ENCODE measurements at places on chromosomes 2 and 18.

DNA sequence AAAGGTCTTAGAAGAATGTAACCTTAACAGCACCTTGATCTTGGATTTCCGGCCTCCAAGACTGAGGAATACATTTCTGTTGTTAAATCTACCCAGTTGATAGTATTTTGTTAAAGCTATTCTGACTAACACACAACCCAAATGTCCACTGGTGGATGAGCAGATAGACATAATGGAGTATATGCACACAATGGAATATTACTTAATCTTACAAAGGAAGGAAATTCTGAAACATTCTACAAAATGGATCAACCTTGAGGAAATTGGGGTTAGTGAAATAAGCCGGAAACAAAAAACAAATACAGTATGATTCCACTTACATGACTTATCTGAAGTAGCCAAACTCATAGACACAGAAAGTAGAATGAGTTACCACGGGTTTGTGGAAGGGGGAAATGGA is 168.7 kb downstream of the ZNF804A start:
- DNase-seq = no peak

DNA sequence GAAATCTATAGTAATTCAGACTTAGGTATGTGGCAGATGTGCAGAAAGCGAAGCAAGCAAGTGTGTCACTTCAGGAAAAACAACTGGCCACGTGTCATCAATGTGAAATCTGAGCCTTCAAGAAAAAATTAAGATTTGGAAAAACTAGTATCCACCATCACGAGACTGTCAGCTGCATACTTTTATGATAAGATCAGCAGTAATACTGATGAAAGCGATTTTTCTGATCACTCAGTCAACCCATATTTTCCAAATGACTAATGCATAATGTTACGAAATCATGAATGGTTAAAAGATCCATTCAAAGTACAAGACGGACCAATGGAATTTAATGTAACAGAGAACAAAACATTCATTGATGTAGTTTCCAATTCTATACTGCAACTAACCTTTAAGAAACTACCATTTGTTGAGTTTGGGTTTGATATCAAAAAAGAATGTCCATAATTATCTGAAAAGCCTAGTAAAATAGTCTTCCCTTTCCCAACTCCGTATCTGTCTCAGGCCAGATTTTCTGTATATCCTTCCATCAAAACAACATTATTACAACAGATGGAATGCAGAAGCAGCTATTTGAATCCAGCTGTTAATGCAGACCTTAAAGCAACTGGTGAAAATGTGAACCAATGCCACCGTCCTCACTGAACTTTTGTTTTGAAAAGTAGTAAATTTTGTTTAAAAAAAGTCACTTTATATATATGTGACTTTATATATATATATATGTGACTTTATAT is 17.0 kb upstream of the BCL2 start:
- DNase-seq = no peak

DNA sequence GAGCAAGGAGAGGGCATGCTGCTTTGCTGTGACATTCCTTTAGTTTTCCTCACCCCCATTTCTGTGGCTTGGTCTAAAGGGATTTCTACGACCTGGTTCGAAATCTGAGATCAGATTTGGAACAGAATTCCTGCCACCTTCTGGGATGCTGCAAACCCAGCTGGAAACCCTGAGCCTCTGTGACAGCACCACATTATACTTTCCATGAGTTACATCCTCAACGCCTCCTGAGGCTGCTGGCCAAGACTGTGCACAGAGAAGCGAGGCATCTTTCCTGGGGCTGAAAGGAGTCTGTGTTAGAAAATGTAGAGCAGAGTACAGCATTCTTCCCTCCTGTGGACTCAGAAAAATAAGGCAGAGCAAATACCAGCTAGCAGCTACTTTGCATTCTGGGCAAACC is 138.1 kb upstream of the CHAC2 start:
- no peak for DNase-seq

GRCh38 chr2:98650998-98651397 is 42.6 kb downstream of the UNC50 start:
- DNase-seq = no peak

- DNase-seq = no peak
Measured at GRCh38 chr2:34159901-34160300, 560.8 kb upstream of the FAM98A start.

DNA sequence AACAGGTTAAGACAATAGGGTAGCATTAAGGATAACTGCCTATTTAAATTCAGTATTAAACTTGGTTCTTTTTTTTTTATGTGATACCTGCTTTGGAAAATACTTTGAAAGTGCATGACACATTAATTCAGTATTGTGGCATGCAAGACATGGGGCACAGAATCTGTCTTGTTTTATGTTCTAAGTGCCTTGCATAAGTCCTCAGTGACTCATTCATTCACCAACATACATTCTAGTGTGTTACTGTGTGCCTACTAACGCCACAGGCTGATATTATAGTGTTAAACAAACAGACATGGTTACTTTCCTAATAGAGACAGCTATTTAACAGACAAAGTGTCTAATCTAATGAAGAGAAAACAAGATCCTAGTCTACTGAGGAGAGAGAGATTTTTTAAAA is 91.7 kb downstream of the GCA start:
- peak; percentile 21 for DNase-seq

Measured in H4 (cell line).